Heart left ventricle (tissue), 16 donors: ENCODE measurements at places on chromosomes 1 and 21. TPM values are rescaled to one million over a fixed set of nuclear protein-coding genes. Genes with fewer than 3 reads are reported as not detected.
A peak's percentile ranks its signal among the peaks of the same experiment; 100 is the strongest.

DNA sequence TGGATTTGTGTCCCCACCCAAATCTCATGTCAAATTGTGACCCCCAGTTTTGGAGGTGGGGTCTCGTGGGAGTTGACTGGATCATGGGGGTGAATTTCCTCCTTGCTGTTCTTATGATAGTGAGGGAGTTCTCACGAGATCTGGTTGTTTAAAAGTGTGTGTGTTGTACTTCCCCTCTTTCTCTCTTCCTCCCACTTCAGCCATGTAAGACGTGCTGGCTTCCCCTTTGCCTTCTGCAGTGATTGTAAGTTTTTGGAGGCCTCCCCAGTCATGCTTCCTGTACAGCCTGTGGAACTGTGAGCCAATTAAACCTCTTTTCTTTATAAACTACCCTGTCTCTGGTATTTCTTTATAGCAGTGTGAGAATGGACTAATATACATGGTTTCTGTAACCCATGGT is 64.6 kb downstream of the RHOU start:
- no peak for DNase-seq

The CCDC190 gene
- polyA plus RNA-seq = 0.11 TPM

The ALX3 gene
- not detected for polyA plus RNA-seq

The F3 gene
- polyA plus RNA-seq = 25.4 TPM

GRCh38 chr1:180358649-180359048 is 128.6 kb downstream of the LHX4 start:
- DNase-seq = peak; percentile 55

DNA sequence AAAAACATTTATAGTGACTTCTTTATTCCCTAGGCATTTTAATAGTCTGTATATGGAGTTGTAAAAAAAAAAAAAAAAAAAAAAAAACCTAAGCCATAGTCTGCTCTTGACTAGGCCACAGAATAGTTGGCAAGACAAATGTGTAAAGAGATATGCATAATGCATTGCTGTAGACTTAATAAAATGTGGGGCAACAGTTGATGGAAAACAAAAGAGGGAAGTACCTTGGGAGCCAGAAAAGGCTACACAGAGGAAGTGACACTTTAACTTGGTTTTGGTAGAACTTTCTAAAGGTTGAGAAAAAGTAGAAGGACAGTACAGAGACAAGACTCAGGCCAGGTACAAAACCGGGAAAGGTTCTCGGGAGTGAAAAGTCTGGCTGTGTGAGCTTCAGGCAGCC is 802.9 kb upstream of the ADAMTS5 start:
- no peak for DNase-seq

DNA sequence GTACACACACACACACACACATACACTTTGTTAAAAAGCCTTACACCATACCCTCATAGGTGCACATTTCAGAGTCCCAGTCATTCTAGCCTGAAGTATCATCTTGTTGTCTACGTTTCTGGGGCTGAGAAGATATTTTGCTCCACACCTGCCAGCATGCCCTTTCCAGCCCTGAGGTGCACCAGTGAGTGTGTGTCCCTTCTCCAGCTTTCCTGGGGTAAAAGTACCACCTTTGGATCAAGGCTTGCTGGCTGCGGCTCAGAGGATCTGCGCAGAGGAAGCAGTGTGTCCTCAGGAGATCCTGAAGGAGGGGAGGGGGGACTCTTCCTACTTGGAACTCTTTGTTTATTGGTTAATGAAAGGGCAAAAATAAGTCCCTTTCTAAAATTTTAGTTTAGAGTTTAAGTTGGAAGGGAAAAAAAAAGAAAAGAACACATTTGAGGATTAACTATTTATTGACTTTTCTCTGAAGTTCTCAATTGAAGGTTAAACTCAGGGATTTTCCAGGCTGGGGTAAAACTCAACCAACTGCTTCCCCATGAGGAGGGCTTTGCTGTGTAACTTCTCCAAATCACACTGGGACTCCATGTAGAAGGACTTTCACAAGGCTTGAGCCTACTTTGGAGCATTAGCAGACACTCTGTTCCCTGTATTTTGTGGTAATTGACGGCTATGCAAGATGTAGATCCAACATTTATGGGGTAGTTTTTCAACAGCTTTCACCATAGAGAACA is 200.3 kb upstream of the SGIP1 start:
- DNase-seq = peak; percentile 69

GRCh38 chr21:34865400-34866241 is 183.5 kb downstream of the RUNX1 start:
- no peak for DNase-seq

DNA sequence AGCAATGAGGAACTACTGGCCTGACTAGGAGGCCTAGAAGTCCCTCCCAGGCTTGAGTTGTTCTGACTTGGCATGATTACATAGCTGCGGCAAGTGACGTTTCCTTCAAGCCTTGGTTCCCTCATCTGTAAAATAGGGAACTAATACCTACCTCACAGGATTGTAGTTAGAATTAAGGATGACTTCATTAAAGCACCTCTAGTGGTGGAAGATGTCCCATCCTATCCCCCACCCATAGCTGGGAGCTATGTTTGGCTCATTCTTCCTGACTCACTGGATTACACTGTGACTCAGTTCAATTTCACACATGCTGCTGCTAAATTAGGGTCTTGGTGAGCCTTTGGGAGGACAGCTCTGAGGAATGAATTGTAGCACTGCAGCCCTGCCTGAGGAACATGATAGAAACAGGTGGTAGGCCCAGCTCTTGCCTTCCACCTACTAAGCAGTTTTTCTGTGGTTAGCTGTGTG is 6.0 kb upstream of the SHISA4 start:
- no peak for DNase-seq

- no peak for DNase-seq
Measured at GRCh38 chr1:102693345-102693744, 415.0 kb downstream of the COL11A1 start.

The MAGOH gene
- polyA plus RNA-seq = 74.2 TPM

The HSD11B1 gene
- 3.6 TPM for polyA plus RNA-seq

The AMY2A gene
- 0.21 TPM for polyA plus RNA-seq

The RHCE gene
- polyA plus RNA-seq = 0.24 TPM

GRCh38 chr1:69791311-69791710 is 223.6 kb downstream of the LRRC7 start:
- no peak for DNase-seq
